ENCODE measurements at places on chromosomes 4 and X.

DNA sequence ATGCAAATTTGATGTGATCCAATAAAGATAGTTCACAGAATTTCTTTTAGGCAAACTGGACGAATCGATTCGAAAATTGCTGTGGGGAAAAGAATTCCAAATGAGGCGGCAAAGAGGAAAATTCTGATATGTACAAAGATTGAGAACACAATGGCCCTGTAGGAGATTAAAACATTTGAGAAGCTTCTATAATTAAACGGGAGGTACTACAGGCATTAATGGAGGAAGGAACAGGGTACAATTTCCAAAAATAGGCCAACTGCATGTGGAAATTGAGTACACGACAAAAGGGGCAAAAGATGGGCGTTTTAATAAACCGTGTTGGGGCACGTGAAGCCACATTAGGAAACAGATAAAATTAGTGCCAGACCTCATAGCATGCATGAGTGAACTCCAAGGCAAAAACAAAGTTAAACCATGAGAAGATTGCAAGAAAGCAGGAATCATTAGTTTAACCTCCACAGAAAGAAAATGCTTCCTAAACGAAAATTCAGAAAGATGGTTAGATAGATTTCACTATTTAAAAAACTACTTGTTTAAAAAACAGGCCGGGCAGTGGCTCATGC lies 68.4 kb downstream of the DHRSX start:
- DNase-seq = no peak

DNA sequence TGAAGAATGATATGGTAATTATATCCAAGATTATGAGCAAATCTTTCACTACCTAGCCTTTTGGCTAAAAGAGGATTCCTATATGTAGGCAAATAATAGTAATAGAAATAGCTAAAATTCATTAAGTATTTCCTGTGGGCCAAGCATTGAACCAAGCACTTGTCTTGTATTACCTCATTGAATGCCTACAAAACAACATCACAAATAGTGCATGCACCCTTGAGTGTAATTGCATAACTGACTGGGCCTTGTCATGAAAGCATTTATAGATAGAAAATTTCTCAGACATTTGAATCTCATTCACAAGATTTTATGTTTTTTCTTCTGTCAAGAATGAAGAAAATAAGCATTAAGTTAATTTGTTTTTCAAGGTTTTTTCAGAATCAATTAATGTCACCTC lies 3.9 kb upstream of the HPGDS start:
- no peak for DNase-seq

GRCh38 chr4:145207934-145208333 lies 27.5 kb upstream of the OTUD4 start:
- DNase-seq = no peak

GRCh38 chr4:12555011-12555410 lies 929.1 kb downstream of the RAB28 start:
- DNase-seq = no peak

- DNase-seq = no peak
Measured at GRCh38 chrX:43953218-43953617, 20.0 kb downstream of the NDP start.

DNA sequence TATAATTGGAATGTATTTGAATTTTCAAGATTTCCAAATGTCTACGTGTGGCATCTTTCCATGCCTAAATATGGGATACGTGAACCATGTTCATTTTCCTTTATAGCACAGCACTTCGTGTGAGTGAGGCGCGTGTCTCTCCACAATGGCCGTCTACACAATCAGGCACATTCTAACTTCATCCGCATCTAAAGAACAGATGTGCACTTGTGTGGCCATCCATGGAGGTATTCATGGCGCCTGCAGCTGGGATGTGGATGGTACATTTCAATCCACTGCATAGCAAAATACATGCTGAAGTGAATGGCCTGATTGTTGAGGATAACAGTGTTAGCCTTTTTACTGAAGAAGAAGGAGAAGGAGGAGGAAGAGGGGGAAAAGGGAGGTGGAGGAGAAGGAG lies 34.5 kb upstream of the TRIM2 start:
- DNase-seq = no peak

GRCh38 chr4:185119927-185120630 lies 23.0 kb upstream of the SLC25A4 start:
- no peak for DNase-seq

DNA sequence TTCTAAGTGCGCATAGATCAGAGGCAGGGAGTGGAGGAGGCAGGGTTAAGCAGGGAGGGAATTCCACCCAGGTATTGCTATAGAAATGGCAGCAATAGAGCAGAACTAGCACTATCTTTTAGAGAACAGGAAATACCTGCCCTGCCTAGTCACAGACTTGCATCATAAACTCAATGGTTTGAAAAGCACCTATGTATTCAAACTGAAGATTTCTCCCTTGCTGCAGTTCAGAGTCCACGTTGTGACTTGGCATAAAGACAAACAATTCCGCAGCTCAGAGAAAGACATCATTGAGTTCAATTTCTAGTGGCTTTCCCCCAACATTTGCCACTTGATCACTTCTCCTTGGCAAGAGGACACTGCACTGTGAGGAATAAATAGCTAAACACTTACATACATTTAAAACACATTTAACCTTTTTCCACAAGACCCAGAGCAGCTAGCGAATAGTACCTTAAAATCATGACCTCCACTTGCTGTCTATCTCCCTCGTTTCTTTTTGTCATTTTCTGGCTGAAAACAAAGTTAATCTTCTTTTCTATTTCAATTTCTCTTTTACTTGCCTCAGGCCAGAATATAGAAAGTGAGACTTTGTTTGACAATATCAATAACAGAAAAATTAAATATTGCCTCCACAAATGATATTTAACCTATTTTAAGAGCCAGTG lies 42.4 kb downstream of the SLC7A11 start:
- DNase-seq = no peak

DNA sequence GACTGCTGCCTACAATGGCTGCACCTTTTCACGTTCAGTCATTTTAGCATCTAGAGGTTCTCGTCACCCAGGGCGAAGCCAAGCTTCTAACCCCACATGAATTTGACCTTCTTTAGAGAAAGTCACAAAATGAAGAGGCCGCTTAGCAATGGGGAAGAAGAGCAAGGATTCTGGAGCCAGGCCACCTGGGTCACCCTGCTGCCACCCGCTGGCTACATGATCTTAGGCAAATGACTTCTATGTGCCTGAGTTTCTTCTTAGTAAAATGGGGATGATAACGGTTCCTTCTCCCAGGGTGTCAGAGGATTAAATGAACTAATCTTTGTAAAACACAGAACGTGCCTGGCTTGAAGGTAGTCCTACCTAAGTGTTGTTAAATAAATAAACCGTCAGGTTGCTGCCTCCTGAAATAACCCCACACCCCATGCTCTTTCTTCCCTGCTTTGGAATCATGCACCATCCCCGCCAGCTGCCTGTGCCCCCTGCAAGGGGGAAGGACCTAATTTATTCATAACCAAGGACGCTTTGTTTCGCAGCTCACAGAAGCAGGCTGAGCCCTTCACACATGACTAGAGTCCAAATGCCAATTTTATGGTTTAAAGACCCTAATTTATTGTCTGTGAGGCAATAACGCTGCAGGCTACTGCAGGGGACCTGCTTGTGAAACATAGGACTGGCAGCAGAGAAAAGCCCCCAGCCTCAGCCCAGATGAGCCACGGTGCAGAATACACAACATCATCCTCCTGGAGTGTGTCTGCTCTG lies 28.6 kb upstream of the NSG1 start:
- no peak for DNase-seq

DNA sequence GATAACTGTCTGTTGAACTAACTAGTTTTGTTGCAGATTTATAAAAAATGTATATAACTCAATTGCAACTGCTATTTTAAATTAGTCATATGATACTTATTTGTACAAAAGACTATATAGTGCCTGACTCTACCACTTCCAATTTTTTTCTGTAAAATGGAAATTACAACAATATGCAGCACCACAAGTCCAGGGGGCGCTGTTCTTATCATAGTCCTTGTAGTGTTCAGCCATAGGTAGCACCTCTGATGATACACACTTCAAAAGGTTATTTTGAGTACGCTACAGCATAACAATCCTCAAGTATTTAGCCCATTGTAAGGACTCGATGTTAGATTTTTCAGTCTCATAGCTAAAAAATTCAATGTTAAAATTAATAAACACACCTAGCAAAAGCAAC lies 174.9 kb downstream of the CORIN start:
- DNase-seq = no peak

DNA sequence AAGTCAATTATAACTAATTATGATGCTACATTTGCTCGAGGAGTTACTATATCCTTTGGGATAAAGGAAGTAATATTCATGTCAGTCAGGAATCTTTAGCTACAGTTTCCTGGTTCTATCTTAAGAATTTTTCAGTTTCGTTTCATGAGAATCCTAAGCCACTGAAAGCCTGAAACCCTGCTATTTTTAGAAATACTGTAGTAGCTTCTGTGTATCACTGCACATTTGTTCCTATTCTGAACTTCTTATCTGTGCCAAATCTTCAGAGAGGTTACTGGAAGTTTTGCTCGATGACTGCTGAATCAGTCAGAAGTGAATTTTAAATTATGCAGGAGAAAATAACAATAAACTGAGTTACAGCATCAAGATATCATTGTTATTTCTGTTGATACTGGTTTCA lies 249.2 kb downstream of the TENM3 start:
- DNase-seq = no peak

DNA sequence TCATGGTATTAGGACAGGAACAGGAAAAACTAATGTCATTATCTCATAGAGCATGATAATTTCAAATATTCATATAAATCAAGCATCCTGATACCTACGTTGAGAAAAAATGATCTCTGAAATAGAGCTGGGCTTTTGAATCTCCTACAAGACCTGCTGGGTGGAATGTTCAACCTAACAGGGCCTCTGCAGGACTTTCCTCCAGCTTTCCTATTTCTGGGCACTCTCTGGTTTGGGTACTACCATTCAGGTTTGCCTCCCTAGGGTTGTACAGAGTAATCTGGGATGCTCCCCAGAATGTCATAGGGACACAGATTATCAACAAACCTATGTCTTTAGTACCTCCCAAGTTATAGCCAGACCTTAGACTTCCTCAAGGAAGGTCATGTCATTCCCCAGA lies 108.9 kb downstream of the CDS1 start:
- no peak for DNase-seq

DNA sequence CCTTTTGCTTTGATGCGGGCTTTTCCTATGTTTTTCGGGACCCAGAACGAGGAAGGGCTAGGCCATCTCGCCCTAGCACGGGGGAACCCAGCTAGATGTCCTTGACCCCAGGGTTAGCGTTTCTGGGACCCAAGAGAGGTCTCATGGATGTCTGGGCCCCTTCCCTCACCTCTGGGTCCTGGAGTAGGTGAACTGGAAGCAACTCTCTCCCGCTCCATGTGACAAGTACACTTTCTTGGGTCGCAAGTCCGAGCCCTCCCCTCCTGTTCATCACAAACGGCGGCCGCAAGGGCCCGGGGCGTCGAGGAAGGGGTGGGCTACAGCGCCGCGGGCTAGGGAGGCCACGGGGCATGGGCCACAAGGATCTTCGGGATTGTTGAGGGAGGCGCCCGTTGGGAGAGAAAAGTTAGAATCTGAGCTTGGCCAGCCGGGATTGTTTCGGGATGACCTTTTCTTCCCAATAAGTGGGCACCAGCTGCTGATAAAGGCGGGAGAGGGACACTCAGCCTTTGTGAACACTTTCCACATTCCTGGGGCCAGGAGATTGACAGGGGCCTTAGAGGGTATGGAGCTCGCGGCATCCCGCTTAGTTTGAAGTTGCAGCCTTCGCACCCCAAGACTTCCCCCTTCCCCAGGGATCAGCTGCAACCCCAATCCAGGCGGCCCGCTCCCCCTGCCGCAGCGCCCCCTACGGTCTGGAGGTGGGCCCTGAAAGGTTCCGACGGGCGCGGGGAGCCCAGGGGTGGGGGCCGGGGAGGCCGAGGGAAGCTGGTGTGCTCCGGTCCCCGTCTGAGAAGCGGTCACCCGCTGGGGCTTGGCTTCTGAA lies 136.9 kb upstream of the ZIC3 start:
- DNase-seq = no peak

- no peak for DNase-seq
Measured at GRCh38 chr4:33959519-33959918, 2284.8 kb downstream of the ARAP2 start.

GRCh38 chrX:134484039-134484438 lies 24.1 kb downstream of the HPRT1 start:
- no peak for DNase-seq

DNA sequence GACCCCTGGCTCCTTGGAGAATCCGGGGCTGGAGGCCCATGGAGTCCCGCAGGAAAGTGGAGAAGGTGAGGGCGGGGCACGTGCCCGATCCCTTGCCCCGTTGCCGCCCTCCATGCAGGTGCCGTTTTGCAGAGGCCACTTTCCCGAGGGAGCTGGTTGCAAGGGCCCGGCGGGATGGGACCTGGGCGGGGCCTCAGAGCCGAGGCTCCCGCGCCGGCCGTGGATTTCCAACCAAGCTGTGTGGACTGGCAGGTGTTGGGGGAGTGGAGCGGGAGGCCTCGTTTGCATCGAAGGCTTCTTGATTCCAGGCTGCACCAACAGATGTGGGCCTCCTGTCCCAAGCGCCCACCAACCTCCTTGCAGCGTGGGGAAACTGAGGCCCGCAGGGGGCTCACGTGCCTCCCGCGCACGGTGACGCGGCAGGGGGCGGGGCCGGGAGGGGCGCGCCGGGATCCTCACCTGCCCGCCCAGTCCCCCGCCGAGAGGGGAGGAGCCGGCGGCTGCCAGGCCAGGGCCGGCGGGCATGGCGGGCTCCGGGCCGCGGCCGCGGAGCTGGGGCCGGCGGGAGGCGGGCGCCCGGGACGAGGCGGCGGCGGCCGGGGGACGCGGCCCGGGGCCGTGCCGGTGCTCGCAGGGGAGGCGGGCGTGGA lies 24.9 kb downstream of the SH3BP2 start:
- no peak for DNase-seq

DNA sequence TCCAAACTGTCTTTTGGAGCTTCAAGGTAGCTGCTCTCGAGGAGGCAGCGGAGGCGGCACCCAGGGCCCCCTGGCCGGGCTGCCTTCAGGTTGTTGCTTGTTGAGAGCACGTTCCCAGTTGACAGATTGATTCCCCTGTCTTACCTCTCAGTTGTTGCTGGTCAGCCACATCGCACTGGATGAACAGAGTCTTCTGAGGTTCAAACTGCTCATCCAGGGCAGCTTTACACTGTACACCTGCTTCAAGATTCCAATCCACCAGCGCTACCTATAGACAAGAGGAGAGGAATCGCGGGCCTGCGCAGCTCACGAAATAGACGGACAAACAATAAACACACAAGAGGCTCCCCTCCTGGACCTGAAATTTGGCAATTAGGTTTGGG lies 497 bp downstream of the HPGD start:
- DNase-seq = no peak

GRCh38 chr4:147724468-147725201 lies 7.3 kb upstream of the ARHGAP10 start:
- no peak for DNase-seq

- DNase-seq = no peak
Measured at GRCh38 chr4:186657764-186658163, 65.9 kb downstream of the FAT1 start.

GRCh38 chrX:54640103-54640690 lies 110.2 kb downstream of the GNL3L start:
- no peak for DNase-seq

GRCh38 chr4:168021666-168022065 lies 70.7 kb upstream of the ANXA10 start:
- no peak for DNase-seq

GRCh38 chr4:54819034-54819433 lies 161.3 kb downstream of the KIT start:
- no peak for DNase-seq

- no peak for DNase-seq
Measured at GRCh38 chr4:138487230-138487629, 245.1 kb upstream of the SLC7A11 start.

GRCh38 chr4:173871643-173872042 lies 341.6 kb upstream of the HAND2 start:
- no peak for DNase-seq

All from stimulated activated CD8-positive, alpha-beta memory T cell treated with anti-CD3 and anti-CD28 coated beads, Interleukin-15, amount 100 ng/mL, for 24 hours (primary cell).